CD4-positive, alpha-beta T cell treated with Interleukin-2 at 100 ng/mL for 4 hours (primary cell): ENCODE measurements at places on chromosomes 11 and 22.

DNA sequence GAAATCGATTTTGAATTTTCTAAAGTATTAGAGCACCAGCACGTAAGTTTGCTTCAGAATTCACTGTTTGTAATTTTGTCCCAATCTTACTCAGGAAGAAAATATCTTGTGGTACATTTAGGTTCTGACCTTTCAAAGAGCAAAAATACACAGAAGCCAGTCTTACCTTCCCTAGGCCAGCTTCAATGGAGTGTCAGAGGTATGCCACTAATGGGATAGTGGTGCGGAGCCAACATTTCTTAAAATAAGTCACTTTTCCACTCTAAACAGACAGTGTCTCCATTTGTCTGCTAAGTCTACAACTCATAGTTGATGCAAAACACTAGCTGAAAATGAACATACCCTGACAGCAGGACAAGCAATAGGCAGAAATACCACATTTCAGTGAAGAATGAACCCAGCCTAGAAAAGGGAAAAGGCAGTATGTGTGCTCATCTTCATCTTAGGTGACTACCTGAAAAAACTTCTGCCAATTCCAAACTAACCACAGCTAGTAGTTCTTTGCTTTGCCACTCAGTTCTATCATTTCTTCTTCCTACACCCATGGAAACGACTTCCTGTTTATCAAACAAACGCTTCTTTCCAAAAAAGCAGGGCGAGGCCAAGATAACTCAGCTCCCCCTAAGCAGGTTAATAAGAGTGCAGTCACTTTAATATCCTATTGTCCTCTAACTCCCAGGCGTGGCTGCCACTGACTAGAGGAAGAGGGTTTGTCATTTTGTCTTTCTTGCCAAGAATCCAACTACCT, 94.0 kb upstream of the APOA1 start:
- peak; percentile 84 for DNase-seq

GRCh38 chr22:48938741-48939140, 888.9 kb downstream of the BRD1 start:
- no peak for DNase-seq

DNA sequence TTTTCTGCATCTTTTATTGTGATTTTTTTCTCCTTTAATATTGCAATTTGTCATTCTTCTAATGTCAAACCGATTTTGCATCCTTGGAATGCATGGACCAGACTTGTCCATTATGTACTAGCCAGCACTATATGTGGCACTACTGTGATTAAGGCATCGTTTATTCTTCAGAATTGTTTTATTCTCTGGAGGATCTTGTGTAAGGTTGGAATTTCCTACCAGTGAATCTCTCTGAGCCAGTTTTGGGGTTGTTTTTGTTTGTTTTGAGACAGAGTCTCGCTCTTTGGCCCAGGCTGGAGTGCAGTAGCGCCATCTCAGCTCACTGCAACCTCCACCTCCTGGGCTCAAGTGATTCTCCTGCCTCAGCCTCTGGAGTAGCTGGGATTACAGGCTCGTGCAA, 58.5 kb downstream of the IGLL5 start:
- no peak for DNase-seq

DNA sequence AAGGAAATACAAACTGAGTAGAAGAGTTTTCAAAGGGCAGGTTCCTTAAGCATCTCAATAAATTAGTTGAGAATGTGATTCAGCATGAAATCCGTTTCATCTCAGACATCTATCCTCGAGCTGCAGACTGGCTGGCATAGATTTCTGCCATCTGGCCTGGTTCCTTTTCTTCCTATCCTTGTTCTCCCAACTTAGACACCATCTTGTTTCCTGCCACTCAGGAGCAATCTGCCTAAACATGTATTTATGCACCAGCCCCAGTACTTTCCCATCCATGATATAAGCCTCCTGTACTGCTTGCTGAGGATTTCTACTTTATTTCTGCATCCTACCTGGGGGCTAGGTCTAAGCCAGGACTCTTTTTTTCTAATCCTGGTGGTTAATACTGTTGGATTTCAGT, 359.1 kb upstream of the C11orf87 start:
- DNase-seq = no peak

- no peak for DNase-seq
These were observed 103.2 kb downstream of the SLC1A2 start for GRCh38 chr11:35316161-35316560.

- DNase-seq = no peak
These were observed 277.7 kb downstream of the CADM1 start for GRCh38 chr11:115226556-115226955.
